ENCODE measurements at places on chromosomes 16 and 17.

DNA sequence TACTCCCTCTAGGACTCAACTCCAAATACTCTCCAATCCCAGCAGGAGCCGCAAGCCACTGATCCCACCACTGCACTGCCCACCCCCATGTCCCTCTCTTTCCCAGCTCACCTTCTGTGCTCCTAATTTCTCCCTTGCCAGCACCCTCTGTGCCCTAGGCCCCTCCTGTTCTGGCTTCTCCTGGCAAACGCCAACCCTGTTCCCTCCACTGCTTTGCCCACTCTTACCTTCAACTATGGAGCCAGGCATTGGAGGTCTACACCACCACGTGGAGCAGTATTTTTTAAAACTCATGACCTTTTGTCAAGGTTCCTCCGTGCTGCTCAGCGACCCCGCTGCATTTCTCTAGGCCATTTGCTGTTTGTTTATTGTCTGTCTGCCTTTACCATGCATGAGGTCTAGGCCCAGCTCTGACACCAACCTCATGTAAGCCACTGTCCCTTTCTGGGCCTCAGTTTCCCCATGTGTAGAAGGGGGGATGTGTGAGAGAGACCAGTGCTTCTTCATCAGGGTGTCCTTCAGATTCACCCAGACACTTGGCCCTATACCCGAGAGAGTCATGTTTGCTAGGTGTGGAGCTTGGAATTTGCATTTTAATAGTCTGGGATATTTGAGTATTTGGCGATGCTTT lies 4.6 kb downstream of the CCDC102A start:
- peak; percentile 31 for DNase-seq

GRCh38 chr17:16938496-16939207 lies 33.3 kb downstream of the TNFRSF13B start:
- DNase-seq: peak; percentile 16

GRCh38 chr17:75619506-75620431 lies 13.5 kb upstream of the SMIM5 start:
- DNase-seq: no peak

GRCh38 chr17:32936894-32937500 lies 9.0 kb downstream of the TMEM98 start:
- peak; percentile 57 for DNase-seq

- no peak for DNase-seq
Measured at GRCh38 chr16:87243478-87243877, 73.7 kb downstream of the C16orf95 start.

GRCh38 chr17:61757168-61757567 lies 106.2 kb downstream of the BRIP1 start:
- DNase-seq: no peak

GRCh38 chr17:27529230-27529796 lies 73.1 kb downstream of the KSR1 start:
- DNase-seq: no peak

GRCh38 chr17:3890082-3890877 lies 2.6 kb downstream of the CAMKK1 start:
- no peak for DNase-seq

- DNase-seq: no peak
Measured at GRCh38 chr16:68281368-68282063, 17.2 kb downstream of the SLC7A6 start.

GRCh38 chr16:21592191-21592590 lies 7.2 kb upstream of the METTL9 start:
- DNase-seq: no peak

DNA sequence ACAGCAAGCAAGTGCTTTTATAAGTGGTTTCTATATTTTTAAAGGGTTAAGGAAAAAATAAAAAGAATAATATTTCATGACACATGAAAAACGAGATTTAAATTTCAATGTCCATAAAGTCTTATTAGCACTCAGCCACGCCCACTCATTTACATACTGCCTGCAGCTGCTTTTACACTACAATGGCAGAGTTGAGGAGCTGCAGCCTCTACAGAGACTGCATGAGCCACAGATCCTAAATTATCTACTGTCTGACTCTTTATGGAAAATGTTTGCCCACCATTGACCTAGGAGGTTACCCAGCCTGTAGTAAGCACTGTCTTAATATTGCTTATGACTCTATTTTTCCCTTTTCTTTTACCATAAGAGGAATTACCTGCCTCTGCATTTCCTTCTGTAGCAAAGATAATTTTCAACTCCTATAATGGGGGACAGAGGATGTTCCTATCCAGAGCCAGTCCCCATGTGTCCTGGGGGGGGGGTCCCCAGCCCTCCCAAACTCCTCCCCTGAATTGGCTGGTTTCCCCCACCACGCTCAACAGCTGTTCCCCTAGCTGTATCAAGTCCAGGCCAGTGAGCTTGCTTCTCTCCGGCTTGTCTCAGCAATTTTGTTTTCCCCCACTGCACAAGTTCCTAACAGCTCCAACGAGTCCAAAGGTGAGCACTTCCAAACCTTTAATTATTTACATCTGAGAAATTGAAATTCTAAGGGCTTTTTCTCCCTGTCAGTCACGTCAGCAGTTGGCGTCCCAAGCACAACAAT lies 139.4 kb upstream of the ERCC4 start:
- DNase-seq: no peak

- peak; percentile 54 for DNase-seq
Measured at GRCh38 chr16:30927789-30928378, 4.5 kb downstream of the FBXL19 start.

- no peak for DNase-seq
Measured at GRCh38 chr17:40517286-40517662, 15.9 kb upstream of the TNS4 start.

DNA sequence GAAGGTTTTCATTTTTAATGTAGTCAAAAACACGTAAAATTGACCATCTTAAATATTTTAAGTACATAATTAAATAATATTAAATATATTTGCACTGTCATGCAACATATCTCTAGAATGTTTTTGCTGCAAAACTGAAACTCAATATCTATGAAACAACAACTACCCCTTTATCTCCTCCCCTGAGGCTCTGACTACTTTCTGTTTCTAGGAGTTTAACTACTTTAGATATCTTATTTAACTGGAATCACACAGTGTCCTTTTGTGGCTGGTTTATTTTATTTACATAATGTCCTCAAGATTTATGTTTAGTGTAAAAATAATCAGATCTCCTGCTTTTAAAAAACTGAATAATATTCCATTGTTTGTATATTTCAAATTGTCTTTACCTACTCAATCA lies 2003.9 kb downstream of the TP53TG3F start:
- DNase-seq: no peak

DNA sequence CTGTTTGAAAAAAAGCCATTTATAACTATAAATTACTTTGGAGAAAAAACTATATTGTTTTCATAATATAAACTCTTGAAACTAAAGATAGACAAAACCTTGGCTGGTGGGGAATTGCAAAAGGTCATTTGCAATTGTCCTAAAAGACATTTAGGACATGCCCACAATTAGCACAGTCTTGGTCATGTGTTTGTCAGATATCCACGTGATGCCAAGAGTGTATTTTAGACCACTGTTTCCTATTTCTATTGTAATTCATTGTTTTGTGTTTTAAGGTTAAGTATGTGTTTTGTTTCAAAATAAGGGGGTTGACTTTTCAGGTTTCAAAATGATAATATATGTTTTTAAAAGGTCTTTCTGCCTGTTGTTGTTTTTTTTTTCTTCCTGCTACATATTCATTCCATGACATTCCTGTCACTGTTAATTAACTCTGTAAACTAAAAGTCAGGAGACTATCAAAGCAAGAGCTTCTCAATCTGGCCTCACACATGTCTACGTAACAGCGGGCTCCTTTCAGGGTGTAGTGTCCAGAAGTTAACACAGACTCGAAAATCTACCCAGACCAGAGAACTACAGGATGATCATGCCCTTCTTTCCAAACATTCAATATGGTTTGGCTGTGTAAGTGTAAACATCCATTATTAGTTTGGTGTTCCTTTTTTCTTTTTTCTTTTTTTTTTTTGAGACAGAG lies 58.7 kb downstream of the COG7 start:
- DNase-seq: no peak

GRCh38 chr16:30649725-30650368 lies 913 bp upstream of the PRR14 start:
- no peak for DNase-seq

DNA sequence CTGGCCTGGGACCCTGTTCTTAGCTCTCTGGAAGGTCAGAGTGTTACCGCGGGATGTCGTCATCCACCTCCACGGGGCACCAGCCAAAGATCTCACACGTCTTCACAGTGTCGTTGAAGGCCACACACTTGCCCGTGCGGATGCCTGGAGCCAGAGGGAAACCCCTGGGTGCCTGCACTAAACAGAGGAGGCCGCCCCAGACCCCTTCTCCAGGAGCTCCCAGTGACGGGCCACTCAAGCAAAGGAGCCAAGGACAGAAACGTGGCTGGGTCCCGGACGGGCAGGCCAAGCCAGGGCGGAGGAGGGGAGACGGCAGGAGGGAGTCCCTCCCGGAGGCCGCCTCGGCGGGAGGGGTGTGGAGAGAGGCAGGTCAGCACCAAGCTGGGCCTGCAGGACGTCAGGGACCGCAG lies 11.0 kb upstream of the CAMKK1 start:
- DNase-seq: no peak

- DNase-seq: no peak
Measured at GRCh38 chr17:57271821-57272220, 15.5 kb downstream of the MSI2 start.

DNA sequence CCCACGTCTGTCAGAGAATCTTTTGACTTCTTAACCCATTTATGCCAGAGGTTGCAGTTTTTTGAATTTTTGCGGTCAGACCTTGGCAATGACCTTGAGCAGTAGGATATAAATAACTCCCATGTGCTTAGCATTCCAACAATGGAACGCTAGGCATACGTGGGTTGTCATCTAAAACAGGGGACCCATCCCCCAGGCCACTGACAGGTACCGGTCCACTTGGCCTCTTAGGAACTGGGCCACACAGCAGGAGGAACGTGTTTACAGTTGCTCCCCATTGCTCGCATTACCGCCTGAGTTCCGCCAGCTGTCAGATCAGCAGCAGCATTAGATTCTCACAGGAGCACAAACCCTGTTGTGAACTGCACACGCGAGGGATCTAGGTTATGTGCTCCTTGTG lies 76.8 kb upstream of the LGALS9 start:
- no peak for DNase-seq

GRCh38 chr17:52420555-52421078 lies 262.1 kb upstream of the CA10 start:
- no peak for DNase-seq

- DNase-seq: no peak
Measured at GRCh38 chr16:947255-947921, 23.4 kb downstream of the LMF1 start.

- DNase-seq: no peak
Measured at GRCh38 chr17:68792873-68793272, 162.3 kb downstream of the ABCA8 start.

- DNase-seq: no peak
Measured at GRCh38 chr16:65071433-65072311, 50.2 kb downstream of the CDH11 start.

DNA sequence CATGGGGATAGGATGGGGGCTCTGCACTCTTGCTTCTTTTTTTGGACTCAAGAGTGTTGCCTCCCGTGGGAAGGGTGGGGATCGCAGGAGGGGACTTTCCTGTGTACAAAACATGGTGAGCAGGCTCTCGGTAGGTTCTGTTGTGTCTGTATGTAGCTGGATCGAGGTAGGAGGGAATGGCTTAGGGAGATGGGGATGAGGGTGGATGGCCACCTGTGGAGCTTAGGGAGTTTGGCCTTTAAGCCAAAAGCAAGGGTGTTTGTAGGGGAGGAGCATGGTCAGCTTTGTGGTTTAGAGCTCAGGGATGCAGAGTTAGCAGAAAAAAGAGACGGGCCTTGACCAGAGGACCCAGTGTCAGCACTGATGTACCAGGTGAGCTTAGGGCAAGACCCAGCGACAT lies 11.0 kb upstream of the EDC4 start:
- no peak for DNase-seq

- no peak for DNase-seq
Measured at GRCh38 chr17:9158544-9159452, 137.5 kb downstream of the NTN1 start.

DNA sequence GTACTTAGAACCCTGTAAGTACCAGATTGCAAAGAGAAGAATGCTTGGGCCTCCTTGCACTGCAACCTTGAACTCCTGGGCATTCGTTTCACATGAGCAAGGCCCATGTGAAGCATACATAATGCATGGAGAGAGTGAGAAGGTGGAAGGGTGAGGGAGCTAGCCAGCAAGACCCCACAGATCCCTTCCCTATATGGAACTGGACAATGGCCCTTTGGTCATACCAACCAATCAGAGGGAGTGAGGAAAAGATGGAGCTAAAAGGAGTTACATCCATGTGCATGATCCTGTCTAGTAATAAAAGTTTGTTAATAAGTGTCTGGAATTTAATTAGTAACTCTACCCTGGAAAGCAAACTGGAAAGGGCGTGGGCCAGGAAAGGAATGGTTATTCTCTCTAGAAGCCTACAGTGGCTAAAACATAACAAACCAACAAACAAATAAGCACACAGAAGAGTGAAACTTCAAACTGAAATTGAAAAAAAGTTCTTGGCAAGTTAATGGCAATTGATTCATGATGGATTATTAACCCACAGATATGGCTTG lies 29.6 kb downstream of the DNAH3 start:
- no peak for DNase-seq

GRCh38 chr17:19928299-19928698 lies 49.3 kb downstream of the AKAP10 start:
- DNase-seq: no peak

- no peak for DNase-seq
Measured at GRCh38 chr16:22360963-22361659, 13.3 kb downstream of the CDR2 start.

- peak; percentile 62 for DNase-seq
Measured at GRCh38 chr17:9240659-9241370, 219.5 kb downstream of the NTN1 start.

GRCh38 chr16:57349212-57350031 lies 9.2 kb upstream of the CCL22 start:
- DNase-seq: no peak

GRCh38 chr17:81163703-81164370 lies 1.5 kb upstream of the PVALEF start:
- DNase-seq: no peak

DNA sequence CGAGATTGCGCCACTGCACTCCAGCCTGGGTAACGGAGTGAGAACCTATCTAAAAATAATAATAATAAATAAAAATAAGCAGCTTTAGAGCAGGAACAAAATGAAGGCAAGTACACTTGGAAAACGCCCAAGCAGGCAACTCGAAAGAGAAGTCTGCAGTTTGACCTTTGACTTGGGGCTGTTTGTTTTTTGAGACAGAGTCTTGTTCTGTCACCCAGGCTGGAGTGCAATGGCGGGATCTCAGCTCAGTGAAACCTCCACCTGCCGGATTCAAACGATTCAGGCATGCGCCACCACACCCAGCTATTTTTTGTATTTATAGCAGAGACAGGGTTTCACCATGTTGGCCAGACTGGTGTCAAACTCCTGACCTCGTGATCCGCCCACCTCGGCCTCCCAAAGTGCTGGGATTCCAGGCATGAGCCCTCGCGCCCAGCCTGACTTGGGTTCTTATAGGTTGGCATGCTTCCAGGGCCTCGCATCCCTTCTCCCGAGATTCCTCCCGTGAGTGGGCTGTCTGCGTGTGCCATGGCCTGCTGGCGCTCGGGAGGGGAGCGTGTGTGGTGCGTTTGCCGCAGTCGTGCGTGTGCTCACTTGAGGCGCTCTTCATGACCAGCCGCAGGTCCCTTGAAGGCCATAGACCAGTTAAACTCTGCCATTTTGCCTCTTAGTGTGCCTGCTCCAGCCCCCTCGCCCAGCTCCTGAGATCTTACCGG lies 18.4 kb upstream of the UBE2I start:
- DNase-seq: peak; percentile 70
